ENCODE measurements at places on chromosomes 4 and X. TPM values are rescaled to one million over a fixed set of nuclear protein-coding genes. Genes with fewer than 3 reads are reported as not detected.

DNA sequence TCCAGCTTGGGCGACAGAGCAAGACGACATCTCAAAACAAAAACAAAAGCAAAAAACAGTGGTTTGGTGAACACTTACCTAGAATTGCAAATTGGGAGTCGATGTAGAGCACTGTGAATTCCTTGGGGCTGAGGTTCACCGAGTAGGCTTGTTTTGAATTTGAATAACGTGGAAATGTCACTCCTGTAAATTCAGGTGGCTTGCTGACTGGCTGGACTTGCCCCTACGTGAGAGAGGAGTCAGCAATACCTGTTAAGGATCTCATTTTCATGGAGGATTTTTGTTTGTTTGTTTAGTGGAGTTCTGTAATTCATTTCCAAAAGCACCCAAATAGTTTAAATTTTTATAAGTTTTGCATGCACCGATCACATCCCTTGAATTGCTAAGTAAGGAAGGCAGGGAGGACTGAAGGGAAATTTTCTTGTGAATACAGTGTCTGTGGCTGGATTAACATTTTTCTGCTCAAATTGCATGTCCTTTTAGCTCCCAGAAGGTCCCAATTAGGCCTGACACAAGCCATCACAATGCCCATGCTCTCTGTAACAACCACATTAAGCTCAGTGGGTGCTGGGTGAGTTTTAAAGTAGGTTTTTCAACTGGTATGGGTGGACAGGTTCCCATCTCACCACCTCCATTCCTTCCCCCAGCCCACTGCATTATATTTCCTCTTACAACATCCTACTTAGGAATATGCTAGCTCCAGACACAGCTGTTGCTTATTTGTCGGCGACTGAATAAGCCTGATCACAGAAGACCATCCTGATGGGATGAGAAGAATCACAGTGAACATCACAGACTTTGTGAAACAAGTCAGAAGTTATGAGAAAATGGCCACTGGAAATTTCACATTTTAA, 58.5 kb upstream of the TTC29 start:
- DNase-seq, result no peak

The UGT2A1 gene
- 1.6 TPM for total RNA-seq

GRCh38 chr4:155543126-155543765, 123.4 kb upstream of the GUCY1A1 start:
- no peak for DNase-seq

- DNase-seq, result no peak
These were observed 877.3 kb upstream of the INTU start for GRCh38 chr4:126755506-126755905.

The RASGEF1B gene
- total RNA-seq, result 56.9 TPM

DNA sequence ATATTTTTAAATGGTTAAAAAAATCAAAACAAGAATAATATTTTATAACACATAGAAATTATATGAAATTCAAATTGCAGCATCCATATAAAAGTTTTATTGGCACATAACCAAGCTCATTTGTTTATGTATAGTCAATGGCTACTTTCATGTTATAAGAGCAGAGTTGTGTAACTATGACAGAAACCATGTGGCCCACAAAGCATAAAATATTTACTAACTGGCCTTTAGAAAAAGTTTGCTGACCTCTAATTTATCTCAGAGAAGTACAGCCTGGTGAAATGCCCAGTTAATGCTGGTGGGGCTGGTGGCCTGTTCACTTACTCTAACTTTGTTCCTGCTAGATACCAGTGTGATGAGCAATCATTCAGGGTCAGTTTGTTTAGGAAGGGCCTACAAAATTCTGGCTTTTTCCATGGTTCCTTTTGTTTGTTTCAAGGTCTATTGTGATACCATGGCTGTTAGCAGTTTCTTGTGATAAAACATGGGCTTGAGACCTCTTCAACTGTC, 104.6 kb downstream of the PPP1R2C start:
- DNase-seq, result no peak

DNA sequence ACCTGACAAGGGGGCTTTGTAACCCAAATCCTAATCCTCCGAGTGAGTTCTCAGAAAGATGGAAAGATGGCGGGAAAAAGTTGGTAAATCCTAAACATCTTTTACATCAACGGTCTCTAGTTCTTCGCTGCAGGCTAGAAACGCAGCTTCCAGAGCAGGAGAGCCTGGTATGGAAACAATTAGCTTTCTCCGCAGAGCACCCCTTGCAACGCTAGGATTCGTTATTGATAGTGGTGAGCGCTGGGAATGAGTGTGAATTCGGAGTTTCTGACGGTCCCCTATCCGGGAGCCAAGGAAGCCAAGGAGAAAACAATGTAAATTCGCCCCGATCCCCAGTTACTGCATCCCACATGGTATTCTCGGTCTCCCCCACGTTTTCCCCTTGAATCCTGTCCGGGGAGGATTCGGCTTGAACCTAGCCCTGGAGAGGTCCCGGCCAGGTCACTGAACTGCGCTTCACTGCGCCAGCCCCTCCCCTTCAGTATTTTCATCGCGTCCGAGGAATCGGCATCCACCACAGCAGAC, 4.7 kb upstream of the NEUROG2 start:
- no peak for DNase-seq

The PARM1 gene
- 27.4 TPM for total RNA-seq

The CT47A7 gene
- total RNA-seq, result not detected

The FSTL5 gene
- total RNA-seq, result not detected

The LINC00632 gene
- total RNA-seq, result 211 TPM

The MAGEA12 gene
- not detected for total RNA-seq

DNA sequence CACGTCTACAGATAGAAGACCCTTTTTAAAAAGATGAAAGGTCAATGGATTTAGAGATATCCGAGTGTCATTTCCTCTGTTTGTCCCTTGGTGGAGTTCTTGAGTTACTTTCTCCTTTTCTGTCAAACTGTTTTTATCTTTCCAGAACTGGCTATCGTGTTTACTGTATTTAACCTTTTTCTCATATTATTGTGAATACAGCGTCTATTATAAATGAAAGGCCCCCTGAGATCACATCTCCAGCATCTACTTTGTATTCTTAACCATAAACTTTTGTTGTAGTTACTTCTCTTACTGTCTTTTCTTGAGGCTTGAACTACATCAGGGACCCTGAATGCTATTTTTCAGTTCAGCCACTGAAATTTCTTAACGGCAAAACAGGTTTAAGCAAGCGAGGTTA, 4.0 kb upstream of the PCDH7 start:
- no peak for DNase-seq

DNA sequence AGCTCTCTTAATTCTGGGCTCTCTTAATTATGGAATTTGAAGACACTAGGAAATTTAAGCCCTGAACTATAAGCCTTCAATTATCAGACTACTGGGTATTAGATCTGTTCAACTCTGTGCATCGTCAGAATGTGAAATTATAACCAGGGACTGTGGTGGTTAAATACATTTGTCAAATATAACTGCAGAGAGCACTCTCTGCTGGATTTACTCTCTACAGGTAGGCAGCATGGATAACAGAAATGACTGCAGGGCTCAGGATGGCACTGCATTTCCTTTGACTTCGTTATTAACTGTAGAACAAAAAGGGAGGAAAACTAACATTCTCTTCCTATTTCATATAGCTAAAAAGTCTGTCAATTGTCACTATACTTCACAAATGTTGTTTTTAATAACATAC, 310.1 kb upstream of the RASGEF1B start:
- no peak for DNase-seq

The CT83 gene
- not detected for total RNA-seq

The FBXL5 gene
- 120 TPM for total RNA-seq

DNA sequence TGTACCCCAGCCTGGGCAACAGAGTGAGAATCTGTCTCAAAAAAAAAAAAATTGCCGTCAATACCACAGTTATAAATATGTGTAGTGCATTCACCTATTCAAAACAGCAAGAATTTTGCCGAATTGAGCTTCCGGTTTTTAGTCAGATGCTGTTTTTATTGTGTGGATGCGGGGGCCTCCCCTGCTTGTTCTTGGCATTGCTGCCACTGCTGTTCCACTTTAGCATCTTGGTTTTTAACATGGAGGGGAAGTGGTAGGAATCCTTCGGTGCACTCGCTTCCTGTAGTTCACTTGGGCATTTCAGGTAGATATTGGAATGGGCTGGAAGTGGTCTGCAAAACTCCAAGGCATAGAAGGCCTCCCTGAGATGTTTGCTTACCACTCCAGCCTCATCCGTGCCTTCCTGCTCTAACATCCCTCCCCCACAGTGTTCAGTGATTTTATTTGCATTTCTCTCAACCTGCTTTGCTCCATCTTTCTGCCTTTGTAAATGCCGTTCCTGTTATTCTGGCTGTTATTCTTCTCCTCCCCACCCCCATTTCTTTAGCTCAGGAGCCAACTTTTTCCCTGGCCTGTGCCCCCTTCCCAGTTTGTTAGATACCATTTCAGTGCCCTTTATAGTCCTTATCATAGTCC, 25.5 kb downstream of the MOB1B start:
- no peak for DNase-seq

DNA sequence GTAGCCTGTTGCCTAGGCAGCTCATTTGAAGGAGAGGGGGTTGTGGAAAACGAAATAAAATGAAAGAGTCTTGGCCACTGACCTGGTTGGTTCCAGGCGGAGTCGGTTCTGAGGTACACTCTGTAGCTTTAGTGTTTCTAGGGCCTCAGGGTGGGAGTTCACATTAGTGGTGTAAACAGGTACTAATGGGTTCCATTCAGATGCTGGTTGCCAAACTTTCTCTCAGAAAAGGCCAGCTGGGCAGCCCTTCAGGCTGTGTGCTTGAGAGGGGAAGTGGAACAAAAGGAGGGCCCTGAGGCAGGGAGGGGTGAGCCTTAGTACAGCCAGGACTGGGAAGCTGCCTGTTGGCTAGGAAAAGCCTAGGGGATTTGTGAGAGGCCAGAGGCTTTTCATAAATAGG, 24.8 kb downstream of the NHSL2 start:
- DNase-seq, result no peak

The HSFX3 gene
- total RNA-seq, result not detected

The CXCL8 gene
- 1.5 TPM for total RNA-seq

- no peak for DNase-seq
These were observed 66.5 kb upstream of the TMEM184C start for GRCh38 chr4:147550626-147551246.

The NMU gene
- 16.3 TPM for total RNA-seq

DNA sequence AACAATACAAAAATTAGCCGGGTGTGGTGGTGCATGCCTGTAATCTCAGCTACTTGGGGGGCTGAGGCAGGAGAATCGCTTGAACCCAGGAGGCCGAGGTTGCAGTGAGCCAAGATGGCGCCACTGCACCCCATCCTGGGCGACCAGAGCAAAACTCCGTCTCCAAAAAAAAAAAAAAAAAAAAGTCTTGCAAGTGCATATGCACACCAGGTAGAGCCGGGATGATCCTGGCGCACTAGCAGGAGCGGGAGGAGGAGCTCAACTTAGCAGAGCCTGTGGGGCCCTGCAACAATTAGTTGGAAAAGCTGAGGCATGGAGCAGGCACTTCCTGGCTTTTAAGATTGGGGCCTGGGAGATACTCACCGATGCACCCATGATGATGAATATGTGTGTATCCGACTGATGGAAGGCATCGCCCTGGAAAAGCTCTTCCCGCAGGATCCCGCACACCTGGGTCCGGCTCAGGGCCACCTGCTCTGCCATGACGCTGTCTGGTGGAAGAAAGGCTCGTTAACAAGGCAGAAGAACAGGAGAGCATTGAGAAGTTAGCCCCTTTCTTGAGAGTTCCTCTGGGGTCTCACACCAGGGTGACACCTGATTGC, 872 bp downstream of the G6PD start:
- DNase-seq, result no peak

The PPP2R2C gene
- total RNA-seq, result 81.5 TPM

DNA sequence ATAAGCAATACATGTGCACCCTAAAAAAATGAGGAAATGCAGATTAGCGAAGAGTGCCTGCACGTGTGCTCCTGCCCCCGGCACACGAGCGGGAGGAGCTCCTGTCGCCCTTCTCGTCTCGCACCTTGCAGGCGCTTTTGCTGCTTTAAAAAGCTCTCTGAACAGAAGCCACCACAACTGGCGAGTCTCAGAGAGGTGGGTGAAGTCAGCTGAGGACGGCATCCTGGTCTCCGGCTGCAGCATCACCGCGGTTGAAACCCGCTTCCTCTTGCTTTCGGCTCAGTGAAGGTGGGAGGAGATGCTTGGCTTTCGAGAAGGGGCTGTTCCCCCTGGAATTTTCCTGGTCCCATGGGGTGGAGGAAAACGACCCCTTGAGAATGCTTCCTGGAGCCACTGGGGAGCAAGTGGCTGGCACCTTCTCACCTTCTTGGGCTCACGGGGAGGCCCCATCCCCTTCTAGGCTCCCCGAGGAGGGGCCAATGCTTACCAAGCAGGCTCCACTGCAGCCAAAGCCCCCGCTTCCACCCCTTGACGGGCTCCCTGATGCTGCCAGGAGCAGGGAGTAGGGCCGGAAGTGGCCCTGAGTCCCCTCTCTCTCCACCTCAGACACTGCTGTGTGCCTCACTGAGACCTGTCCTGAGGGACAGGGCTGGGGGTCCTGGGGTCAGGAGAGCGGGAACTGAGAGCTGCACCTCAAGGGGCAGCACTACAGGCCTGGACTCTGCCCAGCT, 29.2 kb upstream of the MXD4 start:
- DNase-seq, result peak; percentile 54

The H2AZ1 gene
- 95.3 TPM for total RNA-seq

- no peak for DNase-seq
These were observed 95.5 kb upstream of the CPEB2 start for GRCh38 chr4:14906805-14907204.

DNA sequence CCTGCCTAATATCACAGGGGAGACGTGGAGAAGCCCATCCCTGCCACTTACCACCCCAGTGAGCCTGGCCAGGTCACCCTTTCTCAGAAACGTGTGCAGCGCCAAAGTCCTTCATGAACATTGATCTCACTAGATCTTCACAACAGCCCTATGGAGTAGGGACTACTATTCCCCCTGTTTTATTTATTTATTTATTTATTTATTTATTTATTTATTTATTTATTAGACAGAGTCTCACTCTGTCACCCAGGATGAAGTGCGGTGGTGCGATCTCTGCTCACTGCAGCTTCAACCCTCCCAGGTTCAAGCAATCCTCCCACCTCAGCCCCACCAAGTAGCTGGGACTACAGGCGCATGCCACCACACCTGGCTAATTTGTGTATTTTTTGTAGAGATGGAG, 61.8 kb downstream of the PPP2R2C start:
- no peak for DNase-seq

The CA5B gene
- 7.1 TPM for total RNA-seq

The SORCS2 gene
- 1.2 TPM for total RNA-seq

DNA sequence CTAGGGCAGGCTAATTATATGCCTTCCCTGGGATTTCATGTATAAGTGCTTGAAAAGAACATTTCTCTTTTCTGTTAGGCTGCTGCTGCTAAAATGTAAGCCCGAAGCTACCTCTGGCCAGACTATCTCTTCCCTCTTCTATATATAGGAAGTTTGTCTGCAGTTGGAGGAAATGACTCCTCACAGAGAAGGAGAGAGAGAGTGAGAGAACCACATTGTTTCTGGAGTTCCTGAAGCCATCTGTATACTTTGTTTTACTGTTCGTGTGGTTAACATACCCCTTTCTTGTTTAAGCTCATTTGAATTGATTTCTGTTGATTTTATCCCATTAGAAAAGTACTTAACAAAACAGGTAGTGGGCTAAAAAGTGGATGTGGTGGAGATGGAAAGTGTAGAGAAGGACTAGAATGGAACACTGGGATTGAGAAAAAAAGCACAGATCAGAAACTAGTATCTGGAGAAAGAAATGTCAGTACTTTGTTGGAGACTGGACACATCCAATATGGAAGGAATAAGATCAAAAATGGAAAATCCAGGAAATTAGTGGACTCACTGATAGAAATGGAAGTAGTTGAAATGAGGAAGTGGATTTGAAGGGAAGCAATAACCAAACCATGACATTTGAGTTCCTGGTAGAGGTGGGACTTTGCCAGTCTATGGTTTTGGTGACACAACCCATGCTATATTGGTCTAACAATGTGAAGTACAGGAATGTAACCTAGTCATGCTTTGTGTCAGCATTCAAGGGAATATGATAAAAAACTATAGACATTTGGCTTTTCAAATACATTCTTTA, 112.6 kb downstream of the TMA16 start:
- DNase-seq, result no peak

The ZNF280C gene
- 4.5 TPM for total RNA-seq

The CCDC110 gene
- total RNA-seq, result 0.97 TPM

Measured in suprapubic skin (tissue), 4 donors.